ENCODE measurements at places on chromosomes 7 and 10.

DNA sequence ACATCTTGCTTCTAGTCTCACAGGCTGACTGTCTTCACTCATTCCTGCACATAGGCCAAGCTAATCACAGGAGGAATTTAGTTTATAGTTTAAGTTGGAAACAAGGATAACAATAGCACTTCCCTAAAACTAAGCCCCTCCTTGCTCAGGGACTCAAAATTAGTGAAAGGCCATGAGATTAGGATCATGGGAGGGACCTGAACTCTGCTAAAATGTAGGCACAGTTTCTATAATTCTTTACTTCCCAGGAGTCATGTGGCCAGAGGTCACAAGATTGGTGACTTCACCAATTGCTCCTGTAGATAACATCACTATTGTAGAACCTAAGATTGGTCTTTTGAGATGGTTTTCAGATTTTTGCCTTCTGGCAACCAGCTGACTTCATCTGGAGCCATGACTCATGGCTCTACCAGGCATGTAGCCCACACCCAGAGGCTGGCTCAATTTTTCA lies 14.8 kb upstream of the UPP1 start:
- peak; percentile 92 for DNase-seq

DNA sequence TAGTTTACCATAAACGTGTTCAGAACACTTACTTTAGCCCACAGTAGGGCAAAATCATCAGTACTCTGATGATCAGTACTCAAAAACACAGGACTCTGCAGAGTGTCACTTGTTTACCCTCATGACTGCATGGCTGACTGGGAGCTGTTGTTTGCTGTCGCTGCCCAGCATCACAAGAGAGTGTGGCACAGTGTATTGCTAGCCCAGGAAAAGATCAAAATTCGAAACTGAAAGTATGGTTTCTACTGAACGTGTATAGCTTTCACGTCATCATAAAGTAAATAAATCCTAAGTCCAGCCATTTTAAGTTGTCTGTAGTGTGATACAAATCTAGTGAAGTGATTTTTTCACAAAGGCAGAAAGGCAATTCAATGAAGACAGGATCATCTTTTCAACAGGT lies 184.6 kb downstream of the RAMP3 start:
- DNase-seq, result no peak

DNA sequence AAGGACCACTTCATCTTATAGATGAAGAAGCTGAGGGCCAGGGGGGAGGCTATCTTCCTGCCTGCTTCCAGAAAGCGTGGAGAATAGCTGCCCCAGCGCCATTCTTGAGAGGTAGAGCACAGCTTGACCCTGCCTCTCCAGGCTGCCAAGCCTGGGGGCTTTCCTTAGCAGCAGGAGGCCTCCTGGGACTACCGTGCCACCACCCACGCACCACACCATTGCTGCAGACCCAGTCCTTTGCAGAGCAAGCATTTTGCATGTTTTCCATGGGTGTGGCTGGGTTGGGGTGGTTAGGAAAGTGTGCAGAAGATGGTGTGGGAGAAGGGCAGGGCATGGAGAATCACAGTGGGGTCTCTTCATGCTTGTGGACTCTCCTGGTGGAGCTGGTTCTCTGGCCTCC lies 64.9 kb downstream of the TBXAS1 start:
- DNase-seq, result no peak

DNA sequence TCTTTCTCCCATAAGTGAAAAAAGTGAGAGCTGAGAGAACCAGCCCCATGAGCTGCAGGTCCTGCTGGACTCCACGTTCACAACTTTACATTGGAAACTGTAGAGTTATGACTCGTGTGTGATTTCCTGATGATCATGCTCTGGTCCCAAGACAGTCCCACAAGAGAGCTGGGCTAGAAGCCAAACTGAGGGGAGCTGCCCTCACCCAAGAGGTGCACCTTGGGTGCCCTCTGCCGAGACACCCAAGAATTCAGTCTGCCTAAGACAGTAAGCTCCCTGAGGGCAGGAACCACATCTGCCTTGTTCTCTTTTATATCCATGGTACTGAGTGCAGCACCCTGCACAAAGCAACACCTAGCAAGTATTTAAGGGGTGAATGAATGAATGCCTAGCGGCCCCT lies 112.8 kb upstream of the SFMBT2 start:
- DNase-seq, result no peak

GRCh38 chr7:123023126-123023525 lies 27.6 kb upstream of the TAS2R16 start:
- DNase-seq, result no peak

GRCh38 chr10:26557641-26558014 lies 119.5 kb downstream of the APBB1IP start:
- DNase-seq, result no peak

- DNase-seq, result no peak
Observed at GRCh38 chr7:100400656-100401055, 27.4 kb downstream of the PILRA start.

GRCh38 chr7:75951506-75951905 lies 36.6 kb downstream of the POR start:
- DNase-seq, result peak; percentile 96

- DNase-seq, result no peak
Observed at GRCh38 chr10:101774589-101775272, 1.2 kb downstream of the FGF8 start.

GRCh38 chr7:27972276-27972675 lies 208.3 kb downstream of the JAZF1 start:
- no peak for DNase-seq

GRCh38 chr7:1883031-1883761 lies 213.1 kb downstream of the ELFN1 start:
- no peak for DNase-seq

DNA sequence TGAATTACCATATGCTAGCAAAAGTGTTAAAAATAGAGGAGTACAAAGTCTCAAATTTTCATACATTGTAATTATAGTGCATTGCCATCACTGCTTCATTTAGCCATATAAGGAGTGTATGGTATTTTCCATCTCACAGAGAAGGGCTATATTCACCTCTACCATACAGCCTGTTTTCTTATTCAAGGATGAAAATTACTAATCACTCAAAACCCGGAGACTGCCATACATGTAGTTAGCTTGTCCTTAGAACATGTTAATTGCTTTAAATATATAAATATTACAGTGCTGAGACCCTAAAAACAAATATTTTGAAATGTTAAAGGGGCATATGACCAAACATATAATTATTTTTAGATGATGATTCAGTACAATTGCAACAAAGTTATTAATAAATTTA lies 49.4 kb downstream of the CPEB3 start:
- no peak for DNase-seq

- DNase-seq, result no peak
Observed at GRCh38 chr7:158255558-158255957, 332.1 kb downstream of the PTPRN2 start.

DNA sequence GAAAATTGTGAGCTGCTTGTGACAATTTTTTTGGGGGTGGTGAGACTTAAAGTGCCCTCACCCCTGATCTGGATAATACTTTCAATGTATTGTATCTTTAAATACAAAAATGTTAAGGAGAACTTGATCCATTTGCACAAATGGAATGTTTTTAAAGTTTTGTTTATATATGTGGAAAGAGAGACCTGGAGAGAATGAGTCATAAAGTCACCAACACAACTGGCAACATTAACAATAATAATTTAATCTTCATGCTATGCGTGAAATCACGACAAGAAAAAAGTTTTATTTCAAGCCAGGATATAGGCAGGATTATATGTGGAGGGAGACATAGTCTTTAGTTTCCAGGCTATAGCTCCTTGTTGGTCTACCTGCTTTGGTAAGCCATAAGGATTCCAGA lies 537.5 kb downstream of the GPAM start:
- no peak for DNase-seq

DNA sequence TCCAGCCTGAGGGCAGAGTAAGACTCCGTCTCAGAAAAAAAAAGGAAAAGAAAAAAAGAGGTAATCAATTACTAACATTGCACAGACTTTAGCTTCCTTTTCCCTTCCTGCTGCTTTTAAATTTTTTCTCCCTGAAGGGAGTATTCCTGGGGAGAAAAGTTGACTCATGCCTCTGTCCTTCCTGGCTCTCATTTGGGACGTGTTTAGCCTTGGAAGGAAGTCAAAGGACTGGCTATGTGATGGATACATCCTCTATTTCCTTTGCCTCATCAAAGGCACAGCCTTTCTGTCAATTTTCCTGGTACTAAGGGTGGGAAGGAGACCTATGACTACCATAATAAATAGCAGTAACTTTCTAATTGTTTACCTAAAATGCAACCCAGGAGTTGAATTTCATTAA lies 77.6 kb downstream of the ITGA8 start:
- no peak for DNase-seq

DNA sequence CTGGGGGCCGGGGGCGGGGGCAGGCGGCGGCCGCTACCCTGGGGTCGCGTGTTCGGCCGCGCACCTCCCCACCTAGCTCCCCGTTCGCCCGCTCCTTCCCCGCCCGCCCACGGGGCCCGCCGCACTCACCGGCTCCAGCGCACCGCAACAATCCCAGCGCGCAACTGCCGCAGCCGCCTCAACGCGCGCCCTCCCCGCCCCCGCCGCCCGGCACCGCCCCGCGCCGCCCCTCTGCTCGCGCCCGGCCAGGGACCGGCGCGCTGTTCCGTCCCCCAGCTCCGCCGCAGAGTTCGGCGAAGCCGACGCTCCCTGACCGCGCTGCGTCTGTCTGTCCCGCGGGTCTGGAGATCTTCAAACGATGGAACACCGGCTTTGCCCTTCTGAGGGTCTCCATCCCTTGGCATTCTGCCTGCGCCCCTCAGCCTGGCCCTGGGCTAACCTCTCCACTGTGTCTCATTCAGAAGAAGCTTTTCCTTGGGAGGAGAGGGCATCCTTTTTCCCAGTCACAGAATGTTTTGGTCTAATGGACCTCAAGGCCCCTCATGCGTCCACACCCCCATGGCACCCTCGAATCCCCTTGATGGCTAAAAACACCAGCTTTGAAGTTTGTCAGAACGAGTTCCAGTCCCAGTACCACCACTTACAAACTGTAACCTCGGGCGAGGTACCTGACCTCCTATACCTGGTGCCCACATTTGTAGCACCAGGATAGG lies at the start of gene NT5C2:
TSS of gene NT5C2 (minus strand) at position 166 of the 713 bp plus-strand sequence. CDS start 18,314 bp downstream, outside the sequence.
- DNase-seq, result peak; percentile 88

DNA sequence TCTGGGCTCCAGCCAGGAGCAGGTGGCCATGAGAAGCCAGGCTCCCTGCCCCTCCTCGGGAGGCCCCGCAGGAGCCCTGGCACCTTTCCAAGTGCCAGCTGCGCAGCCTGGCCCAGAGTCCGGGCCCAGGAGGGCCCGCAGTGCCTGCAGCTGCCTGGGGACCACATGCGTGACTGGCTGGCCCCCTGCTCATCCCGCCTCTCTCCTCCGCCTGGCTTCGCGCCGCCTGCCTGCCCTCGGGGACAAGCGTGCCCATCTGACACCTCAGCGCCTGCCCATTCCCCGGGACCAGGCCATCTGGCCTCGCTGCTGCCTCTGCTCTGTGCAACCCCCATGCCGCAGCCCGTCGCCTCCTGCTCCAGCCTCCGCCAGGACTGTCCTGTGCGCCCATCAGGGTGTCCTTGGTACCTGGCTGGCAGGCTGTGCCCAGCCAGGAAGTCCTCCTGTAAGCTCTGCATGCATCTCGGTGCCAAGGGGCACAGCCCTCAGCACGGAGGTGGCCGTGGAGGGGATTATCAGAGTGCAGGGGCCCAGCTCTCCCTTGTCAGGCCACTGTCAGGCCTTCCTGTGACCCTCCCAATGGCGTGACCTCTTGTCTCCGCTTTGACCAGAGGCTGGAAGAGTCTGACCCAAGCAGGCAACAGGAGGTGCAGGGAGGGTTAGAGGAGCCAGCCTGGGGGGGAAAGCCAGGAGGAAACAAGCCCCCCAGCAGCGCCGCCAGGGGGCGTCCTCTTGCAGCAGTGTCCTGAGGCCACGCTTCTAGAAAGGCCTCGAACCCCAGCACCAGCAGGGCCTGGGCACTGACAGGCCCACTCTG lies 50.5 kb downstream of the TMEM209 start:
- DNase-seq, result no peak

- no peak for DNase-seq
Observed at GRCh38 chr7:138700857-138701536, at the start of gene SVOPL. Gene SVOPL, minus strand, starts transcription at chr7:138701362. Its CDS starts 22,317 bp downstream, at chr7:138679045.

GRCh38 chr7:80837345-80837744 lies 81.5 kb downstream of the SEMA3C start:
- DNase-seq, result no peak

Measured in suppressor macrophage (primary cell).